ENCODE measurements at places on chromosomes 3 and 15. TPM values are rescaled to one million over a fixed set of nuclear protein-coding genes. Genes with fewer than 3 reads are reported as not detected.

The TF gene
- total RNA-seq = 0.22 TPM

The STAC gene
- total RNA-seq = not detected

The CX3CR1 gene
- 12.4 TPM for total RNA-seq

The TRH gene
- not detected for total RNA-seq

The GOLGA6L1 gene
- not detected for total RNA-seq

The EIF1B gene
- 36.2 TPM for total RNA-seq

The IFT57 gene
- 20.6 TPM for total RNA-seq

The CILP gene
- not detected for total RNA-seq

The C2CD4A gene
- total RNA-seq = not detected

The TUSC7 gene
- total RNA-seq = not detected

The ALS2CL gene
- 1.9 TPM for total RNA-seq

The PTX3 gene
- total RNA-seq = not detected

The SCG3 gene
- total RNA-seq = not detected

The CCR1 gene
- 78.2 TPM for total RNA-seq

The WDR93 gene
- not detected for total RNA-seq

The KAT2B gene
- 146 TPM for total RNA-seq

The CCDC191 gene
- total RNA-seq = 2.6 TPM

The IDH3A gene
- total RNA-seq = 103 TPM

The PODXL2 gene
- 3.8 TPM for total RNA-seq

The XCR1 gene
- total RNA-seq = 0.05 TPM

The PLSCR2 gene
- 1.1 TPM for total RNA-seq

The PRRT3 gene
- total RNA-seq = 13.4 TPM

The LAMB2 gene
- total RNA-seq = not detected

The NEIL1 gene
- total RNA-seq = 12.7 TPM

The LXN gene
- total RNA-seq = 12.0 TPM

The IGSF10 gene
- not detected for total RNA-seq

The LDHAL6B gene
- total RNA-seq = not detected

The CAMKV gene
- total RNA-seq = not detected

The LSAMP gene
- total RNA-seq = not detected

The ZMYND10 gene
- total RNA-seq = 1.2 TPM

The SLC49A4 gene
- 2.5 TPM for total RNA-seq

The PSTPIP1 gene
- 224 TPM for total RNA-seq

The MEF2A gene
- total RNA-seq = 27.2 TPM

The RASGRP1 gene
- 224 TPM for total RNA-seq

The EFHB gene
- 0.37 TPM for total RNA-seq

The SERPINI2 gene
- total RNA-seq = not detected

The KLHL40 gene
- not detected for total RNA-seq

The CRABP1 gene
- not detected for total RNA-seq

The RBPMS2 gene
- total RNA-seq = not detected

The ULK4 gene
- 9.9 TPM for total RNA-seq

The SNTN gene
- total RNA-seq = not detected

The SLC38A3 gene
- total RNA-seq = not detected

The THPO gene
- not detected for total RNA-seq

The GRIP2 gene
- total RNA-seq = 0.10 TPM

The PLA1A gene
- total RNA-seq = 0.41 TPM

The APOD gene
- total RNA-seq = 1.4 TPM

The SLC35G2 gene
- total RNA-seq = 0.80 TPM

The P3H2 gene
- not detected for total RNA-seq

The ZNF770 gene
- 38.5 TPM for total RNA-seq

The CLDN1 gene
- total RNA-seq = 0.07 TPM

The ALPK3 gene
- 0.29 TPM for total RNA-seq

All from T-helper 1 cell treated with Interleukin-12 subunit alpha and Interleukin-12 subunit beta and Interleukin-4 antibody, amounts not matched to agents 30 ng/mL and 1 ng/mL, for 36 hours (primary cell).